Esophagus squamous epithelium (tissue), 5 donors: ENCODE measurements at places on chromosomes 7 and 10.

DNA sequence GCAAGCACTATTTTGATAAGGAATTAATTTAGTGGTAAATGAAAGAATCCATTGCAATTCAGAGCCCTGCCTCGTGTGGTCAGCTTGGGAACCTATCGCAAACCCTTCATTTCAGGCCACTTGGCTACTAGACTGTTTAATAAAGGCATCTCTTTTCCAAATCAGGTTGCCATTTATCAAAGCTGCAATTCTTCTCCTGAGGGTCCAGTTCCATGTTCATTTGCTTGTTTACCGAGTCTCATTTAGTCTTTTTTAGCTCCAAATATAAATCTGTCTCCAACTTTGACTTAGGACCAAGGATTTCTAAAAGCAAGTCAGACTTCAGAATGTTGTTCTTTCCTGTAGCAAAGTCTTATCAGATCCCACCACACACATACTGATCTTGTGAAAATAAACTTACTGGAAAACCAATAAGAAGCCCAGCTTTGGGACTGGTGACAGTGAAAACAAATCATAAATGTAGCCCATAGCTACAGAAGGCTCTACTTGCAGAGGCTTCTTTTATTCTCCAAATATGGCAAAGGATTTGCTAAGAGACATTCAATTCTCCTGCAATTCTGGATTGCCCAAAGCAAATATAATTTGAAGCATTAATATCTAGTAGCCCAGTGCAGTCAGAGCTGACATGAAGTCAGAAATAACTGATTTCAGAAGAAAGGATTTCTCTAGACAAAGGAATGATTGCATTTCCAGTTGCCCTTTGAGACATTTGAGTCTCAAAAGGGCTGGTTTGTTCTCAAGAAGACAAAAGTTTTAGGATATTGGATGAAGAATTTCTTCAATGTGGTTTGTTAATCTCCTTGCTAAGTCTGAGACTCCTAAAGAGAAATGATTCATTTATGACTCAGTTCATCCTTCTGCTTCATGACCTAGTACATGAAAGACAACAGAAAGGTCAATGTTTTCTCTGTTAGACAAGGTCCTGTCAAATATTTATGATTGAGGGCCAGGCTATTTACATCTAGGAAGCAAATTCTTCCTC lies 28.0 kb downstream of the PPP1R3C start:
- DNase-seq: no peak

DNA sequence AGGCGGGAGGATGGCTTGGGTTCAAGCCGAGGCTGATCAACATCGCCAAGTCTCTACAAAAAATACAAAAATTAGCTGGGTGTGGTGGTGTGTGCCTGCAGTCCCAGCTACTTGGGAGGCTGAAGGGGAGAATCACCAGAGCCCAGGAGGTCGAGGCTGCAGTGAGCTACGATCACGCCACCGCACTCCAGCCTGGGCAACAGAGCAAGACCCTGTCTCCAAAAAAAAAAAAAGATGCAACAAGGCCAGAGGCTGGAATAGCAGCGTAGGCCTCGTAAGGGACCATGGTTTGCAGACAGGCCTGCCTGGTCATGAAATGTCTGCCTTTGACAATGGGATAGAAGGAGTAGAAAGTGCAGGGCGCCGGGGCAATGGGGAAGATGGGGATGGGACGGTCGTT lies 20.0 kb downstream of the PAPOLB start:
- no peak for DNase-seq

GRCh38 chr7:37923996-37924395 lies 3.6 kb downstream of the EPDR1 start:
- no peak for DNase-seq

DNA sequence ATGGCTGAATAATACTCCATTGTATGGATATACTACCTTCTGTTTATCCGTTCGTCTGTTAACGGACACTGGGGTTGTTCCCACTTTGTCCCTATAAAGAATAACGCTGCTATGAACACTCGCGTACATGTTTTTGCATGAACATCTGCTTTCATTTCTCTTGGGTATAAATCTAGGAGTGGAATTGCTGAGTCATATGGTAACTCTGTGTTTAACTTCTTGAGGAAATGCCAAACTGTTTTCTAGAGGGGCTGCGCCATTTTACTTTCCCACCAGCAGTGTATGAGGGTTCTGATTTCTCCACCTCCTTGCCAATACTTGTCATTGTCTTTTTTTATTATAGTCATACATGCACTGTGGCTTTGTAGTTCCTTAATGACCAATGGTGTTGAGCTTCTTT lies 20.6 kb upstream of the RASSF4 start:
- DNase-seq: no peak

GRCh38 chr7:55265836-55266642 lies 99.1 kb upstream of the LANCL2 start:
- no peak for DNase-seq

GRCh38 chr10:130013335-130014262 lies 49.5 kb upstream of the EBF3 start:
- no peak for DNase-seq

GRCh38 chr7:540579-540978 lies 20.9 kb upstream of the PDGFA start:
- DNase-seq: no peak
